Glomerular endothelial cell (primary cell): ENCODE measurements at places on chromosomes 13 and 19. TPM values are rescaled to one million over a fixed set of nuclear protein-coding genes. Genes with fewer than 3 reads are reported as not detected.

The VN1R4 gene
- not detected in 2 replicates for total RNA-seq

The SCN1B gene
- total RNA-seq = 4.7 and 21.2 TPM in 2 replicates

The SMIM44 gene
- not detected in 2 replicates for total RNA-seq

The STK24 gene
- total RNA-seq = 76.7 and 84.1 TPM in 2 replicates

The EFNA2 gene
- total RNA-seq = 2.6 and 4.8 TPM in 2 replicates

The P2RY11 gene
- total RNA-seq = 4.1 and 11.1 TPM in 2 replicates

The ONECUT3 gene
- total RNA-seq = not detected in 2 replicates

The ZNF331 gene
- 6.2 and 8.3 TPM in 2 replicates for total RNA-seq

The PRR12 gene
- total RNA-seq = 13.4 and 26.1 TPM in 2 replicates

The KLHL1 gene
- total RNA-seq = 0.34 TPM in 1 of 2 replicates, not detected in the other

DNA sequence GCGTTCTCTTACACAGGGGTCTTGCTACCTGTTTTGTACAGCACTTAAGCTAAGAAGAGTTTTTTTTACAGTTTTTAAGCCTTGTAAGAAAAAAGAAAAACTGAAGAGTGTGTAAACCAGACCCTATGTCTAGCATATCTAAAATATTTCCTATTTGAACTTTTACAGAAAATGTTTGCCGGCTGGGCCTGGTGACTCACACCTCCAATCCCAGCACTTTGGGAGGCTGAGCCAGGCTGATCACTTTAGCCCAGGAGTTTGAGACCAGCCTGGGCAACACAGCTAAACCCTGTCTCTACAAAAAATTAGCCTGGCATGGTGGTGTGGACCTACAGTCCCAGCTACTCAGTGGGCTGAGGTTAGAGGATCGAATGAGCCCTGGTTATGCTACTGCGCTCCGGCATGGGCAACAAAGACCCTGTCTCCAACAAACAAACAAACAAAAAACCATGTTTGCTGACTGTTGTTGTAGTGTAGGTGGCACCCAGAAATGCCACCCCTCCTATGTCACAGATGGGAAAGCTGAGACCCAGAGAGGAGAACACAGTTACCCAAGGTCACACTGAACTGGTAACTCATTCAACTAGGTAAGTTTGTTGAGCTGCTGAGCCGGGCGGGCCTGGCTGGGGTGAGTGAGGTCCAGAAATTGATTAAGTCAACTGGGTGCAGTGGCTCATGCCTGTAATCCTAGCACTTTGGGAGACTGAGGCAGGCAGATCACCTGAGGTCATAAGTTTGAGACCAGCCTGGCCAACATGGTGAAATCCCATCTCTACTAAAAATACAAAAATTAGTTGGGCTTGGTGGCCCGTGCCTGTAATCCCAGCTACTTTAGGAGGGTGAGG, 1.9 kb upstream of the VASP start:
- DNase-seq = no peak

GRCh38 chr13:79485014-79485811, 4.3 kb downstream of the NDFIP2 start:
- no peak for DNase-seq

GRCh38 chr13:71861769-71862458, 5.1 kb downstream of the DACH1 start:
- no peak for DNase-seq

DNA sequence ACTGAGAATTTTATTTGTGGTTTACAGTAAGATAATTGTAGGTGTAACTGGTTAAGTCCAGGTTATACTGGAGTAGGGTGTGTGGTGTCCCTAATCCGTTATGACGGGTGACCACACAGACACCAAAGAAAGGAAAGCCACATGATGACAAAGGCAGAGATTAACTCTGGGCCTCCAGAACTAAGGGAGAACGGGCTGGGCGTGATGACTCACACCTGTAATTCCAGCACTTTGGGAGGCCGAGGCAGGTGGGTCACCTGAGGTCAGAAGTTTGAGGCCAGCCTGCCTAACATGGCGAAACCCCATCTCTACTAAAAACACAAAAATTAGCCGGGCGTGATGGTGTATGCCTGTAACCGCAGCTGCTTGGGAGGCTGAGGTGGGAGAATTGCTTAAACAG, 10.2 kb upstream of the FUT2 start:
- DNase-seq = no peak

GRCh38 chr19:16143399-16144215, at the start of gene HSH2D:
Gene HSH2D (plus strand): TSS chr19:16143685. CDS start chr19:16148751, 5,066 bp downstream.
- no peak for DNase-seq

DNA sequence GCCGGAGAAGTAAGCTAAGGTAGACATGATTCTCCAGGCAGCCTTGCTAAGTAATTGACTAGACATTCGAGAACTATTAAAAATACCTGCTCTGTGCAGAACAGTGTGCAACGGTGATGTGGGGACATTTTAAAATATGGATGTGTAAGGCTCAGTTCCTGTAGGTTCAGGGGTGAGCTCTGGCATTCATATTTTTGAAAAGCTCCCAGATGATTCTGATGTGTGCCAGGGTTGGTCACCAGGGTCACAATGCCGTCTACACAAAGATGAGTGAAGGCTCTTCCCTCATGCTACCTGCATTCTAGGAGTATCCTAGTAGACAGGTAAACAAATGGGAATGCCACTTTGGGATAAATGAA, 702 bp upstream of the EPSTI1 start:
- DNase-seq = no peak

DNA sequence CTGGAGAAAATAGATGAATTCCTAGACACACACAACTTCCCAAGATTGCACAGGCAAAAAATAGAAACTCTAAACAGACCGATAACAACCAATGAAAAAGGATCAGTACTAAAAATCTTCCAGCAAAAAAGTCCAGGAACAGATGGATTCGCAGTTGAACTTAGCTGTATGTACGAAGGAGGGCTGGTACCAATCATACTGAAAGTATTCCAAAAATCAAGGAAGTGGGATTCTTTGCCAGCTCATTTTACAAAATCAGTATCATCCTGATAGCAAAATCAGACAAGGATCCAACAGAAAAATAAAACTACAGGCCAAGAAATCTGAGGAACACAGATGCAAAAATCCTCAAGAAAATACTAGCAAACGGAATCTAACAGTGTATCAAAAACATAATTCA, 6.5 kb upstream of the LILRB2 start:
- no peak for DNase-seq

GRCh38 chr13:76522083-76522755, 364.0 kb downstream of the KCTD12 start:
- DNase-seq = no peak

DNA sequence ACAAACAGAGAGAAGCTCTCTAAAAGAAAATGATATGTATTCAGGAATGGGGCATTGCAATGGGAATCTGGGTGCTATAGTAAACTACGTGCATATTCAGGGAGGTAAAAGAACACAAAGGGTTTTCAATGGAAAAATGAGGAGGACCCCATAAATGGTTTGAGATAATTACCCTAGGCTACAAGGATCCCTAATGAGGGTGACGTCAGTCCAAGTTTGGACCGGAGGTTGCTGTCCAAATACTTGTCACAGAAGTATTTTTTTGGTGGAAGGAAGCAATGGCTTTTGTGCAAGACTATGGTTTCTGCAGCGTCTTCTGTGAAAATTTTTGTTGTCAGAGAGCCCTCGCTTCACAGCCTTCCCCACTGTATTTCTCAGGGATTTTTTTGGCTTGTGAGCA, 995 bp upstream of the CEACAM18 start:
- no peak for DNase-seq

GRCh38 chr13:34719060-34719875, 222.8 kb upstream of the NBEA start:
- no peak for DNase-seq

DNA sequence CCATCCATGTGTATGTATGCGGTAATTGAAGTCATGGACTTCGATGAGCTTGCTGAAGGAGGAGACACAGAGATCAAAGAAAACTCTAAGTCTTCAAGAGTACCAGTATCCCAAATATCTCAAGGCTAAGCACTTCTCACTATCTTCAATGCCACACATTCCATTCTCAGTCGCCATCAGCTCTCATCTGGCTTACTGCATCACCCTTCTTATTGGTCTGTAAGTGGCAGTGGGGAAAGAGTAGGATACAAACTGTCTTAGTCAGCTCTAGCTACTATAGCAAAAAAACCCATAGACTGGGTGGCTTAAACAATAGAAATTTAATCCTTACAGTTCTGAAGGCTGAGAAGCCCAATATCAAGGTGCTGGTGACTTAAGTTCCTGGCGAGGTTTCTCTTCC, 218.7 kb downstream of the POSTN start:
- no peak for DNase-seq

DNA sequence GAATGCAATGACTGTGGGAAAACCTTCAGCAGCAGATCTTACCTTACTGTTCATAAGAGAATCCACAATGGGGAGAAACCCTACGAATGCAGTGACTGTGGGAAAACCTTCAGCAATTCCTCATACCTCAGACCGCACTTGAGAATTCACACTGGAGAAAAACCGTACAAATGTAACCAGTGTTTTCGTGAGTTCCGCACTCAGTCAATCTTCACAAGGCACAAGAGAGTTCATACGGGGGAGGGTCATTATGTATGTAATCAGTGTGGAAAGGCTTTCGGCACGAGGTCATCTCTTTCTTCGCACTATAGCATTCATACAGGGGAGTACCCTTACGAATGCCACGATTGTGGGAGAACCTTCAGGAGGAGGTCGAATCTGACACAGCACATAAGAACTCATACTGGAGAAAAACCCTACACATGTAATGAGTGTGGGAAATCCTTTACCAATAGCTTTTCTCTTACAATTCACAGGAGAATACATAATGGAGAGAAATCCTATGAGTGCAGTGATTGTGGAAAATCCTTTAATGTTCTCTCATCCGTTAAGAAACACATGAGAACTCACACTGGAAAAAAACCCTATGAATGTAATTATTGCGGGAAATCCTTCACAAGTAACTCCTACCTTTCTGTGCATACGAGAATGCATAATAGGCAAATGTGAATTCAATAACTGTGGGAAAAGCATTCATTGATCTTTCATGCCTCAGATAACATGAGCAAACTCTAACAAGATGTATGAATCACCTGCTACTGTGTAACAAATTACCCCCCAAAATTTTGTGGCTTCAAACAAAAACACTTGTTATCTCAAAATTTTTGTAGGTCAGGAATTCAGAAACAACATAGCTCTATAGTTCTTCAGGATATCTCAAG, 13.8 kb downstream of the ZNF557 start:
- no peak for DNase-seq

- no peak for DNase-seq
These were observed 375.3 kb downstream of the MTUS2 start for GRCh38 chr13:29195456-29195855.

GRCh38 chr13:22926748-22927400, 253.9 kb upstream of the SGCG start:
- no peak for DNase-seq

DNA sequence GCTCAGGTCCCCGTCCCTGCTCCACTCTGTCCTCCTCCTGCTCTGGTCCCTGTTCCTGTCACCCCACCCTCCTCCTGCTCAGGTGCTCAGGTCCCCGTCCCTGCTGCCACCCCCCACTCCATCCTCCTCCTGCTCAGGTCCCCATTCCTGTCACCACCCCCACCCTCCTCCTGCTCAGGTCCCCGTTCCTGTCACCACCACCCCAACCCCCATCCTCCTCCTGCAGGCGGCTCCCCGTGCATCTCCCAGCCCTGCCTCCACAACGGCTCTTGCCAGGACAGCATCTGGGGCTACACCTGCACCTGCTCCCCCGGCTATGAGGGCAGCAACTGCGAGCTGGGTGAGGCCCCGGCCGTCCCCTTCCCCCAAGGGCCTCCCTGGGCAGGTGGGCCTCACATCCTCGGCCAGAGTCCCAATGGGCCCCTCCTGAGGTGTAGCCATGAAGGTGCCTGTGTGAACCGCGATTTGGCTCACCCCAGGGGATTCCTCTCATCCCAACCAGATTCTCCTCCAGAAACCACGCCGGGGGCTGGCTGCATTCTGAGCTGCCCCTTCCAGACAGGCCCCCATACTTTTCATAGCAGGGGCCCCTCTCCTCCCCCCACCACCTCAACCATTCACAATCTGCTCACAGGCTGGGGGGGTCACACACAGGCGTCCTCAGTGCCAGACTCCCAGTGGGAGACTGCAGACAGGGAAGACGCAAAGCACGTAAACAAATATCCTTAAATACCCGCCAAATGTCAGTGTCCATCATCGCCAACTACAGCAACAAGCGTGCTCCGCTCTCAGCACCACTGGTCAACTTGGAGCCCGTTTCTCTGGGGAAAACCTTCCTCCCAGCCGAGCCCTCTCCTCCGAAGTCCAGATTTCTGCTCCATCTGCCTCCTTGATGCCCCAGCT, 4.6 kb downstream of the PROZ start:
- DNase-seq = no peak

DNA sequence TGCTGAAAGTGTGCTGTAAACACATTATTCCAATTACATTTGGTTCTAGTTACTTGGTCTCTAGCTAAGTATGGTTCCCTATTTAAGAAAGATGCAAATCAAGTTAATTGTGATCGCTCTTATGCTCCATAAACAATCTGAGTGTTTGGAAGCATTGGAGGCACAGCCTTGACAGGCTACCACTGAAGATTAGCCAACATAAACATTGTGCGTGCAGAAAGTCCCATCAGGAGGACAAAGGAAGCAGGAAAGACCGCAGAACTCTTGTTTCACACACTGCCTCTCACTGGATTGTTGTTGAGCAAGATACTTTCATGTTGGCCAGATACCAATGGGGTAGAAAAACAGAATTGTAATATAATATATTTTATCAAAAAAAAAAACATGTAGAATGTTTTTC, 814.4 kb downstream of the EFNB2 start:
- DNase-seq = no peak

DNA sequence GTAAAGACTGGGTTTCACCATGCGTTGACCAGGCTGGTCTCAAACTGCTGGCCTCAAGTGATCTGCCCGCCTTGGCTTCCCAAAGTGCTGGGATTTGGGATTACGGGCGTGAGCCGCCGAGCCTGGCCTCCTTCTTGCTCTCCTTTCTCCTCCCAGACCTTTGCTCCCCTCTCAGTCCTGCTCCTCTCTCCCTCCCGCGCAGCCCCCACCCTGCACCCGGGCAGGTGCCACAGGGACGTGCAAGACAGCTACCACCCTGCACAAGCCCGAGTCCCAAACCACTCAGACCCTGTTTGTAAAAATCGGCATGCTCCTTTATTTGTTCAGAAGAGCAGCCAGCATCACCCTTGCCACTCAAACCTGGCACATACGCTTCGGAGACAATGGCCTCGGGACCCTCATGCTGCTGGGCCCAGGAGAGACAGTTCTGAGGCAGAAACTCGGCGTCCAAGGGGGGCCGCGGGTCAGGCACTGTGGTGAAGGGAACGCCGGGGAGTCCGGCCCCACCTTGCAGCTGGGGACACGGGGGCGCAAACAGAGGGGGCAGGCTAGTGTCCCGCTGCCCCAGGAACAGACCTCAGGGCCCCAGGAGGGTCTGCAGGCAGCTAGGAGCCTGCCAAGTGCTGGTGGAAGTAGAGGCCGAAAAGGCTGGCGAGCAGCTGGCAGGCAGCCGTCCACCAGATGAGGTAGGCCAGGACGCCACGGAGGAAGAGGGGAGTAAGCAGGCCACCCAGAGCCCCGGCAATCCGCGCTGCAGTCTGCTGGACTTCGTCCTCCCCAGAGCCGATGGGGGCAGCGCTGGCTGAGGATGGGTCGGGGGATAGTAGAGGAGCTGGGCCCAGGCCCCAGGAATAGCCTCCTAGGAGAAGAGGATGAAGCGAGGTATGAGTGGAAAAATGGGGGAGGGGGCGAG, 18.7 kb downstream of the TMEM161A start:
- DNase-seq = no peak
